ENCODE measurements at places on chromosomes 1 and 21.

GRCh38 chr1:31102501-31102950 lies 37.0 kb upstream of the PUM1 start:
- DNase-seq, result no peak

DNA sequence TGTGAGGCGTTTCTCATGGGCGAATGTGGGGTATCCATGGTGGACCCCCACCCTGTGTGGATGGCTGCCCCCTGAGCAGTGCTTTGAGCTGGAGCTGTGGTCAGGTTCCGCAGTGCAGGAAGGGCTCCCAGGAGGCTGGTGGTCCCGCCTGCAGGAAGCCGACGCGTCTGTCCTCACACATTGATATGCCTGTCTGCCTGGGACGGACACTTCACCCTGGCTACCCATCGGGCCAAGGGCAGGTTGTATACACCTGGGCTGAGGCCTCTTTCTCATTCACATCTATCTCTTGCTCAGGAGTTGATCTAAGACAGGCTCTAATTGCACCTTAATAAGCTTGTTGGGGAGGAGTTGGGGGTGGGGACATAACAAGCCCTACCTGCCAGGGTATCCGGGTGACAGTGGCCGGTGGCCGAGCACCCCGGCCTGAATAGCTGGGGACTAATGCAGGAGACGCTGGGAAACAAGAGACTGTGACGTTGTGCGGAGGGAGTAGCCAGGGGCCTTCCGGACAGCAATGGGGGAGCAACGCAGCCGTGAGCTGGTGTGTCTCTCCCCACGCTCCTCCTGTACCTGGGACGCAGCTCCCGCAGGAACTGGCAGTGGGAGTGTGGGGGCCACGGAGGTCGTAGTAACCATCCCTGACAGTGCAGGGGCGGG lies 21.7 kb downstream of the PDXK start:
- no peak for DNase-seq

DNA sequence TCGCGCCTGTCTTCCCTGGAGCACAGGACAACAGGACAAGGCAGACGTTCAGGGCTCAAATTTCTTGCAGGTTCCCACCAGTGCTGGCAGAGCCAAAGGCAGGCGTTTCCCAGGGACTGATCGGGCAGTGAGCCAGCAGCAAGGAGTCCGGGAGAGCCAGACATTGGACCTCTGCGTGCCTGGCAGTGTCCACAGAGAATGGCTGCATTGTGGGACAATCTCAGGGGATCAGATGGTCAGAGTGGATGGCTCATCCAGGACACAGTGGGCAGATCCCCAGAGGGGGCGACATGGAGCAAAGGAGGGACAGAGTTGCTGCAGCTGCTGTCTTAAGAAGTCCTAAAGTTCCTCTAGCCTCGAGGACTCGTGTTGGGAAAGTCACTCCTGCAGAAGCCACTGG lies 4.6 kb downstream of the TMEM63A start:
- no peak for DNase-seq

DNA sequence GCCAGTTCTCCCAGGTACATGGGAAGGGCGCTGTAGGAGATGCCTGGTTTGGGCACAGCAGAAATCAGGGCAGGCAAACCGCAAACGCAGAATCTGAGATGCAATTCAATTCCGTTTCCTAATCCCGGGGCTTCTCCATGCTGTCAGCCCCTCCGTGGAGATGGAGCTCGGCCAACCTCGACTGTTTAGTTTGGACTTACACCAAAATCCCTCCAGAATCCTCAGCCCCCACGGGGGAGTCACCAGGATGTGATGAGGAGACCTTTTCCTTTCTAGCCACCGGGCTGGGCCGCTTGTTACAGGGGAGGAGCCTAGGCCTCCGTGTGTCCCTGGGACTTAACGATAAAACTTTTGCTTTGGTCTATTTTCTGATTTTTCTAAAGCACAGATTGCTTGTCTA lies 7.9 kb downstream of the SLC2A7 start:
- DNase-seq, result no peak

- DNase-seq, result no peak
These were observed 14.7 kb downstream of the CACHD1 start for GRCh38 chr1:64484651-64485050.

DNA sequence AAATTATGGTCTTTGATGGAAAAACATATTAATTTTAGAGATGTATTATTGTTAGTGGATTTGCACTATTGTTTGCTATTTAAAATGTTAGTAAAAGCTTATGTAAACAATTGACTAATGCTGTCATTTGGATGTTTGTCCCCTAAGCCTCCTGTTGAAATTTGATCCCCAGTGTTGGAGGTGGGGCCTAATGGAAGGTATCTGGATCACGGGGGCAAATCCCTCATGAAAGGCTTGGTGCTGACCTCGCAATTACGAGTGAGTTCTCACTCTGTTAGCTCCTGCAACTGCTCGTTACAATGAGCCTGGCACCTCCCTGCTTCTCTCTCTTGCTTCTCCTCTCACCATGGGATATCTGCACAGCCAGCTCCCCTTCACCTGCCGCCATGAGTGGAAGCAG lies 14.3 kb downstream of the TMEM35B start:
- DNase-seq, result no peak

DNA sequence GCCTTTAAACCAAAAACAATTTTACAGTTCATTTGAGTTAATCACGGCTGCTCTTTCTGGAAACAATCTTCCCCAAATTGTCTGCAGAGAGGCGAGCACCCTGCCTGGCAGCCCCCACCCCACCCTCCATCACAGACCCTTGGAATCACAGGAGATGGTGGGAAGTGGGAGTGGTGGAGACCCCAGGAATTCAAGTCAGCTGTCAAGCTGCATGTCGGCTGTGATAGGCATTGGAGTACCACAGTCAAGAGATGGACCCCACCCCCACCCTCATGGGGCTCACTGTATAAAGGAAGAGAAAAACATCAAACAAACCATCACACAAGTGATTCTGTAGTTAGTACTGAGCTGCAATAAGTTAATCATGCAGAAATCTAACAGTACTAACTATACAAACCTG lies 360.4 kb downstream of the MATN1 start:
- DNase-seq, result no peak

GRCh38 chr1:101175886-101176285 lies 60.9 kb upstream of the S1PR1 start:
- DNase-seq, result no peak

GRCh38 chr1:119968068-119968492 lies 71.8 kb upstream of the ADAM30 start:
- DNase-seq, result peak; percentile 15

DNA sequence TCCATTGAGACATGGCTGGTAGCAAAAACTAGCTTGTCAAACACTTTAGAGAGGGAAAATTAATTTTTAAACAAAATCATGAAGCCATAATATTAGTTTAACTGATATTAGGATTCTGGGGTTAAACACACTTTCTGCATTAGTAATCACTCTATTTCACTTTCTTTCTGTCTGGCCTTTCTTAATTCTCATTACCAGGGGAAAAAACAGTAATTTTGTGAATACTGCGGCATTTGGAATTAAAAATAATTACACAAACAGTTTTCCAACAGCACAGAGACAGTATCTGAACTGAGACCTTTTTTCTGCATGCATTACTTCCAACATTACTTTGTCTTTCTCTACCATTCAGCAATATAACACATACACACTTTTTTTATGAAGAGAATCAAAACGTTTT lies 190.6 kb downstream of the MRPL39 start:
- no peak for DNase-seq

DNA sequence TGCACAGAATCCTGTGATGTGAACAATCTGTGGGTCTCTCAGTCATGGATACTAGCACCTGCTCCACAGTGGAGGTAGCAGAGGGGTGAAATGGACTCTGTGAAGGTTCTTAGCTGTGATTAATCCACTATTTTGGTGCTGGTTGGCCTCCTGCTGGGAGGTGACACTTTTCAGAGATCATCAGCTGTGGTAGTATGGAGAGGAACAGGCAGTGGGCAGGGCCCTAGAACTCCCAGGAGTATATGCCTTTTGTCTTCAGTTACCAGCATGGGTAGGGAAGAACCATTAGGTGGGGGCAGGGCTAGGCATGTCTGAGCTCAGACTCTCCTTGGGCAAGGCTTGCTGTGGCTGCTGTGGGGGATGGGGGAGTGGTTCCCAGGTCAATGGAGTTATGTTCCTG lies 54.0 kb upstream of the KCNJ15 start:
- DNase-seq, result no peak

DNA sequence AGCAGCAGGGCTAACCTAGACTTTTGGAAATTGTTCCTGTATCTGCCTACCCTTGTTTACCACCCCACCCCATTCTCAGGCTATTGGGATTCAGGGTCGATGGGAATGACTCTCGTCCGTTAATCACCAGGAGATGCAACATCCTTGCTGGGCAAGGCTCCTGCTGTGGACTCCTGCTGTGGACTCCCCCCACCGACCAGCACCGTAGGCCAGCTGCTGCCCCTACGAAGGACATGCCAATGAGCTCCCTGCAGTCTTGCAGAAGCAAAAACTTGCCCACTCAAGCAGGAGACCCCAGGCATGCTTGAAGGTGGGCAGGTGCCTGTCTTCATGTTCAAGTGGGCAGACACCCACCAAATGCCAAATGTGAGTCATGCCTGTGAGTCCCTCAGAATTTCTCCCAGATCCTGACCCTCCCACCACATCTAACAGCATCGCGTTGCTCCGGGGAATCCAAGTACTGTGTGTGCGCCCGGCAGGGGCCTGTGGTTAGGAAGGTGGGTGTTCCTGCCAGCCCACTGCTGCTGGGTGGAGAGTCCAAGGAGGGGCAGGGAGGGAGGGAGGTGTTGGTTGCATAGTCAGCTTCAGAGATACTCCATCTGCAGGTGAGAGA lies 41.7 kb upstream of the SOX13 start:
- no peak for DNase-seq

GRCh38 chr1:245894843-245895242 lies 612.2 kb downstream of the SMYD3 start:
- DNase-seq, result no peak

DNA sequence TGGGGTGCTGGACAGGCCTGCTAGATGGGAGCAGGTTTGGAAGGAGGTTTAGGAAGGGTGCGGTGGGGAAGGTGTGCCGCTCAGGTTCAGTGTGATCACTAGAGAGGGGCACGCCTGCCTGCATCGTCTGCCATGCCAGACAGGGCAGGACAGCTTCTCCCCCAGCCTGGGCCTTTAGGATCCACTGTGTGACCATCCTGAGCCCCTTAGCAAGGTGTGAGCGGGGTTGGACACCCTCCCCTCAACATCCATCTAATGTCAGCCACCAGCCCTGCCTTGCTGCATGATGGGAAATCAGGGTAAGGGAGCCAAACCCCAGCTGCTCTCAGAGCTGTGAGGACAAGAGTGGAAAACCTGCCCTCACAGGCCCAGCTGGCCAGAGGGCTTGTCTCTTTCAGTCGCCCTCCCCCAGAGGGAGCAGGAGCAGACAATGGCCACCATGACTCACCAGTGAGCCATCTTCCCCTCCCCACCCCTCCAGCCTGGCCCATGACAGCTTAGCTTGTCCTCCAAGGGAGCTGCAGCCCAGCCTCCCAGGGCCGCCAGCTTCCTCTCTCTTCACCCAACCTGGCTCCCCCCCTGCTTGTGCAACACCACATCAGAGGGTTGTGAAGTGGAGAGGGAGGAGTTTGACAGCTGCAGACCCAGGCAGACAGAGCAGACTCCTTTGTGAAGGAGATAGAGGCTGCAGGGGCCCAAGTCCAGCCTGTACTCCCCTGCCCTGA lies 37.0 kb downstream of the NUAK2 start:
- DNase-seq, result peak; percentile 65

DNA sequence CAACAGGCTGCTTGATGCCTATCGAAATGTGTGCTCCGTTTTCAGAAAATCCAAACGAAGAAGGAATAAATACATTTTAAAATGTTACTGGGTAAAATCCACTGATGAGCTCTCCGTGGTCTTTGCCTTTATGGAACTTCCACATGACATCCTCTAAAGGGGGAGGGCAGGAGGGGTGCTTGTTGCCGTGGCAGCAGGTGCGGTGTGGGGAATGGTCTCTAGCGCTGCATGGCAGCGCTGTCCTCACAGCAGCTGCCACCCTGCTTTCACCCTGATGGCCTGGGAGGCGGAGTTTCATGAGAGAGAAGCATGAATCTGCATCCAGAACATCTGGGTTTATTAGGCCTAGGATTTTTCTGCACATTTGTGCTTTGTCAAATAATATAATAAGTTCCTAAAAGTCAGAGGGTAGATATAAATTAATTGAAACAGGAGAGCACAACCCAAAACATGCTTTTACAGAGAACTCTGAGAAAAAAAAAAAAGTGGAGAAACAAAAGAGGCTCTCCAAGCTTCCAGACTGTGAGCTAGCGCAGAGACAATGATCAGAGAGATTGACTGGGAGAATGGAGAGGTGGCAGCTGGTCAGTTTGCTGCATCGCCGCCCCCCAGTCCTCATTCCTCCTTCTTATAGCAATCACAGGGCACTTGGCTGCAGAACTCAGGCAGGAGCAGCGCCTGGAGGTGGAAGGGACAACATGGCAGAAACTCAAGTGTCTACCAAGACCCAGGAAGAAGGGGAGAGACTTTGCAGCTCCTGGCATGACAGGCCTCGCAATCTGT lies 228.6 kb downstream of the DSCAM start:
- DNase-seq, result no peak

- DNase-seq, result no peak
These were observed 98.8 kb downstream of the ST3GAL3 start for GRCh38 chr1:43806183-43806582.

DNA sequence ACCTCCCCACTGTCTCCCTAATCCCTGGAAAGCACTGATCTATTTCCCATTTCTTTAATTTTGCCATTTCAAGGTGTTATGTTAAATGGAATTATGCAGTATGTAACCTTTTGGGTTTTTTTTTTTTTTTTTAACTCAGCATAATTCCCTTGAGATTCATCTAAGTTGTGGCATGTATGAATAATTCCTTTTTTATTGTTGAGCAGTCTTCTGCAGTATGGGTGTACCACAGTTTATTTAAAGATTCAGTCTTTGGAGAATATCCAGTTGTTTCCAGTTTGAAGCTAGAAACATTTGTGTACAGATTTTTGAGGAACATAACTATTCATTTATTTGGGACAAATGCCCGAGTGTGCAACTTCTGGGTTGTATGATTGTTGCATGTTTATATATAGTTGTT lies 162.2 kb upstream of the FAM78B start:
- DNase-seq, result no peak

GRCh38 chr1:185368913-185369491 lies 52.0 kb upstream of the IVNS1ABP start:
- no peak for DNase-seq

DNA sequence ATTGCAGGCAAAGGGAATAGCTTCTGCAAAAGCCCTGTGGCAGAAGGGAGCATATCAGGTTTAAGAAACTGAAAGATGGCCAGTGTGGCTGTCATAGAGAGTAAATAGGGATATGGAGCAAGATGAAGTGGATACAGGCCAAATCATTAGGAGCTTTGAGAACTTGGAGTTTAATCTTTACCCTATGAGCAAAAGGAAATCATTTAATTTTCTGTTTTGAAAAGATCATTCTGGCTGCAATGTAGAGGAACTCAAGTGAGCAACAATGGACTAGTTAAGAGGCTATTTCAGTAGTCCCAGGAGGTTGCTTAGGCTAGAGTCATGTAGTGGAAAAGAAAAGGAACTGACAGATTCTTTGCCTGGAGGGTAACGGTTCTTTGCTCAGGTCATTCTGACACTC lies 47.2 kb downstream of the RAP1A start:
- no peak for DNase-seq

All from GM13977 (cell line).